ENCODE measurements at places on chromosomes 2 and 18. TPM values are rescaled to one million over a fixed set of nuclear protein-coding genes. Genes with fewer than 3 reads are reported as not detected.

POTEC gene
- not detected for total RNA-seq

DNA sequence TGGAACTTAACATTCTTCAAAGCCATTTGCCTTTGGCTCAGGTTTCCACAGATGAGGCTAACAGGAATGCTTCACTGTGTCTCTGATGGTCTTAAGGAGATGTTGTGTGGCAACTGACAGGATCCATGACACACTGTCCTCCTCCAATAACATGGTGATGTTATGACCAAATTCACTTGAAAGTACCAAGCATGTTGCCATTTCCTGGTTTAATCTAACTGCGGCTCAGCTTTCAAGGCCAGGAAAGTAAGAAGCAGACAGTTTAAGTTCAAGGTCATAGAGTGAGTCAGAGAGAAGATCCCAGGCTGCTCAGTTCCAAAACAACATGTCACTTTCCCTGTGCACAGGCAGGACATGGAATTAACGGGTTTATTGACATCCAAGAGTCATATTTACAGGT is 513.6 kb downstream of the STK39 start:
- no peak for DNase-seq

- no peak for DNase-seq
Observed at GRCh38 chr2:80887841-80888378, 583.4 kb upstream of the LRRTM1 start.

- no peak for DNase-seq
Observed at GRCh38 chr2:168466190-168466737, 10.2 kb downstream of the CERS6 start.

GRCh38 chr2:241844831-241845578 is 13.7 kb downstream of the PDCD1 start:
- no peak for DNase-seq

DNA sequence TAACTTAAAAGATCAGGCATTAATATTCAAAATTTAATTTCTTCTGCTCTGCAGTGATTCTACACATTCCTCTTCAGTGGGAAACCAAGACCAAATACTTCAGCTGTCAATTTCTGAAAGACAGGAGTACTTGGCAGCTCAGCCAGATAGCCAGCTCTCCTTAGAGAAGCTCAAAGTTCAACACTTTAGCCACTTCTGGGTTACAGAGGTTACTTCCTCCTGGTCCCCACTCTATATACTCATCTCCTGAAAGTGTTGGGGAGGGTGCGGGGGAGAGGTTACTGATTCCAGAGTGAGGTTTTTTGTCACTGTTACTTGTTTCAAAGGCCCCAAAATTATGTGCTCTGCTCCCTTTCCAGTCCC is 4.1 kb downstream of the CYTIP start:
- DNase-seq, result peak; percentile 19

DNA sequence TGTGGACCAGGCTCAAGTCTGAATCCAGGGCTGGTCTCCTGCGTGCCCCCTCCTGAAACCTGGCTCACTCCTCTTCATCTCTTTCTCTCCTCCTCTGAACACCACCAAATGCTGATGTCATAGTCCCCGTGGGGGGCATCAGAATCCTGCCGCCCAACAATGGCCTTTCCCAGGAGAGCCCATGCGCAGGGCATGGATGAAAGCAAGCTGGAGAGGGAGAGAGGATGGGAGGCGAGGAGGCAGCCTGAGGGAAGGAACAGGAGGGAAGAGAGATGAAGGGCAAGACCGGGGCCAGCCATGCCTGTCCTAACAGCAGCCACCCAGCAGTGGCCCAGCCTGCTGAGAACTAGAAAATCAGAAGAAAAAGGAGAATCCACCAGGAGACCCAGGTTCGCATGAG is 22.3 kb upstream of the LPIN1 start:
- no peak for DNase-seq

- no peak for DNase-seq
Observed at GRCh38 chr2:237319086-237319820, 94.7 kb downstream of the COL6A3 start.

All from LHCN-M2 (cell line).